ENCODE measurements at places on chromosomes 6 and 20.

- DNase-seq = no peak
Observed at GRCh38 chr20:6029538-6029937, 24.3 kb downstream of the LRRN4 start.

DNA sequence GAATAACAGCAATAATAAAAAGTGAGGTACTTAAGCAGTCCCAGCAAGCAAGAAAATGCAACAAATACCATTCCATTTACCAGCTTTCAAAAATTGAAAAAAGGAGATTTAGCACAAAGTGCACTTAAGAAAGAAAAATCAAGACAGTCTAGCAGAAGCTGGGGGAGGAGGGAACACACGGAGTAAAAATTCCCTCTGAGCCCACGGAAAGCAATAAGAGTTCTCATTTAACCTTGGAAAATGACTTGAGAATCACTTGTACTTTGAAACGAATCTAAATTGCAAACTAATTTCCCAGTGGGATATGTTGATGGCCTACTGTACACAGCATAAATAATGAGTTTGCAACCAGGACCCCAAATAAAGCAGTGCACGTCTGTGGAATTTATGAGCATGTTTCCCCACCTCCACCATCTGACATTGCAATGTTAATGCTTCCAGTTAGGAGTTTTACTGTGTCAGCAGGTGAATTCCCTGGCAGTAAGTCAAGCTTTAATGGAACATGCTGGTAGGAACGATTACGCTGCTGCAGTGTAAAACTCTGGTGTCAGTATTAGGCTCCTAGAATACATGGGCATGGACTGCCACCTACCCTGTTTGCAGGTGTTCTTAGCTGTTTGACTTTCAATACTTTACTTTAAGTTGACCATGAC is 386.8 kb downstream of the HDGFL1 start:
- DNase-seq = no peak

DNA sequence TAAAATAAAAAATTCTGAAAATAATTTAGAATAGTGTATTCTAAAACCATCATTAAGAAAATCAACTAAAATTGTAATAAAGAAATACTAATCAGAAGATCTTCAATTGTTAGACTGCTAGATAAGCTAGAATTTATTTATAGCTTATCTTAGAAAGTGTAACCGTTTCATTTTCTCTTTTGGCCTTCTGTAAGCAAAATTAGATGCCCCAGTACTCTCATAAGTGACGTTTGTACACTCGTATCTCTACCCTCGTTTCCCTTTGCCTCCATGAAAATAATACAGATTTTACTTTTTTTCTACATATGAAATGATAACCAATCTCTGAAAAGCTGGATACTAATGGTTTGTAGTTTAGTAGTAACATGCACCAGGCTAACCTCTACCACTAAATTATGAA is 19.8 kb downstream of the DSE start:
- DNase-seq = no peak

GRCh38 chr20:23203310-23203709 is 117.2 kb upstream of the CD93 start:
- no peak for DNase-seq

DNA sequence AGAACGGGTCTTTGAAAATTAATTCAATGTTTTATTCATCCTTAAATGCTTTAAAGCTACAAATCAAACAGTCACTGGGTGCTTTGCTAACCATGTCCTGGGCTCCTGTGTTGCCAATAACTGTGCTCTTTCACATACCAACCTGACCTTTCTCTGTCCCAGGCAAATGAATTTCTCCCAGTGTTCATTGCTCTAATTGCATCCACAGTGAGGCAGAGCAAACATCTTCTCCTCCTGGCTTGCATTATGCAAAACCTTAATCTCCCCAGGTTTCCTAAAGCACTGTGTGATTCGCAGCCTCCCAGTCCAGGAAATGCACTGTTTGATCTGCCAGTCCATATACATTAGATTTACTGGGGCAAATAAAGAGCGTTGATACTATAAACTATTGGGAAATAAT is 219.0 kb downstream of the PREX1 start:
- DNase-seq = no peak

DNA sequence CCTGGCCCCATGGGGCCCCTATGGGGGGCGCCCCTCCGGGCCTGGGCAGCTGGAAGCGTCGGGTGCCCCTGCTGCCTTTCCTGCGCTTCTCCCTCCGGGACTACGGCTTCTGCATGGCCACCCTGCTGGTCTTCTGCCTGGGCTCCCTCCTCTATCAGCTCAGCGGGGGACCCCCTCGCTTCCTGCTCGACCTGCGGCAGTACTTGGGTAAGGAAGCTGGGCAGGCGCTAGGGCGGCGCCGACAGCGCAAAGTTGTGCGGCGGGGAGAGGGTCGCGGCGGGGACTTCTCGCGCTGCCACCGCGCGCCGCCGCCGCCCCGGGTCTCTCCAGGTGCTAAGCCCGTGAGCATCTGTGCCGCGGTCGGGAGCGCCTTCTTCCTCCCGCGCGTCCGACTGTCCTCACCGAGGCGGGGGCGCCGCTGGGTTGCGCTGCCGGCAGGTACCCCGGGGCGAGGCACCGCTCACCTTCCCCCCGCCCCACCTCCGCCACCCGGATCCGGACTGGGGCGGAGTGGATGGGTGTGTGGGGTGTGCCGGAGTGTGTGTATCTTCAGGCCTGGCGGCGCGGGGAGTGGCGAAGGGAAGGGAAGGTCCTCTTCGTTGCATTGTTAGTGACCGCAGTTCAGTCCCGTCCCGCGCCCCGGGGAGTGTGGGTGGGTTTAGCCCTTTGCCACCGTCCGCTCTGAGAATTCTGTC is 788 bp downstream of the UST start:
- no peak for DNase-seq
